ENCODE measurements at places on chromosomes 6 and 20.
A peak's percentile ranks its signal among the peaks of the same experiment; 100 is the strongest.

DNA sequence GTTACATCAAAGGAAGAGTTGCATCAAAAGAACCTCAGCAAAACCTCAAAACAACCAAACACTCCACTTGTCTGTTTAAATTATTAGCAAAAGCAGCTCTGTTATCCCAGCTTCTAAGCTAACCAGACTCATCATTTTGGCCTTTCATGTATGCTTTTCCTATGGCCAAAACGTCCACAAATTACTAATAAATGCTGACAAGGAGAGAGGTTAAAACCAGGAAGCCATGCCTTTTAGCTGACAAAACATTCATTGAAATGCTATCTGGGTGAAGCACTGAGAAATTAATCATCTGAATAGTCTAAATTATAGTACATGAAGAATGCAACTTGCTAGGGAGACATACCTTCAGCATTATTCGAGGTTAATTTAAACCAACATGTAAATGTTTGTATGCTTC lies 80.6 kb downstream of the LAMA2 start:
- no peak for DNase-seq

- DNase-seq, result no peak
Observed at GRCh38 chr6:35318196-35319171, 20.9 kb downstream of the DEF6 start.

- no peak for DNase-seq
Observed at GRCh38 chr6:129753422-129753821, 43.4 kb upstream of the ARHGAP18 start.

GRCh38 chr20:38631155-38632022 lies 29.8 kb downstream of the ARHGAP40 start:
- no peak for DNase-seq

GRCh38 chr20:62808211-62808865 lies 3.7 kb downstream of the OGFR start:
- DNase-seq, result peak; percentile 78

GRCh38 chr20:54922636-54923035 lies 447.2 kb downstream of the DOK5 start:
- DNase-seq, result no peak

- no peak for DNase-seq
Observed at GRCh38 chr6:125477844-125478243, 176.1 kb upstream of the HDDC2 start.

DNA sequence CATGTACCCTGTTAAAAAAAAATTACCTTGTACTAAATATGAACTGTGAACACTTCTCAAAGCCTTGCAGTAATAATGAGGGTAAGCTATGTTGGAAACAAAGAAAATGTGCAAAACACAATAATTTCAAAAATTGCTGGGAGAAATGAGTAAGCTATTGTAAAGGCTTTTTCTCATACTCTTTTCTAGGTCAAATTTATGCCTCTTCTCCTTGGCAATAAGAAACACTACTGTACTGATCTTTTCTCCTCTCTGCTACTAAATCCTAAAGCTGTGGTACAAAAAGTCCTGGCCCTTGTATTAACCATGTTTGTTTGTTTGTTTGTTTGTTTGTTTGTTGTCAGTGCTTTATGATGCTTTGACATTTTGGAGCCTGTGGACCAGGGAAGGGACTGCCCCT lies 17.5 kb upstream of the HUS1B start:
- no peak for DNase-seq

DNA sequence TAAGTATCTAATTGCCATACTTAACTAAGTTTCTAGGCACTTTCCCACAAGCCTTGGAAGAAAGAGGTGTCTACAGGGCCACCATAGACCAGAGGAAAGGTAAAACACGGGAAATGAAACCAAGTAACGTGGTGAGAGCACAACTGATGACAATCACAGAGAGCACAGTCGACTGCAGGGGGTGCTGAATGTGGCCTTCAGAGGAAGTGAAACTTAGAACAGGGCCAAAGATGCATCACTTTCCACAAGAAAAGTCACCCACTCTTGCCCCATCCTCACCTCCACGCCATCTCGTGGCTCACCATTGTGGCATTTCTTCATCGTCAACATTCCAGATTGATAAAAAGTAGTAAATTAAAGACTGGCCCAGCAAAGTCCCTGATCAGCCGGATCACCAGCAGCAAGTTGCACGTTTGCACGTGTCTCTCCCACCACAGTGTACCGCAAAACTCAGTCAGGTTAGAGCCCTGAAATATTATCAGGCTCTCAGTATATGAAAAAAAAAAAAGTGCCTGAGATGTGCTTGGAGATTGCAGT lies 31.4 kb downstream of the HIVEP2 start:
- peak; percentile 82 for DNase-seq

- DNase-seq, result no peak
Observed at GRCh38 chr6:32288426-32288825, 64.6 kb upstream of the NOTCH4 start.

- no peak for DNase-seq
Observed at GRCh38 chr6:52575502-52575892, 1.4 kb downstream of the TRAM2 start.

DNA sequence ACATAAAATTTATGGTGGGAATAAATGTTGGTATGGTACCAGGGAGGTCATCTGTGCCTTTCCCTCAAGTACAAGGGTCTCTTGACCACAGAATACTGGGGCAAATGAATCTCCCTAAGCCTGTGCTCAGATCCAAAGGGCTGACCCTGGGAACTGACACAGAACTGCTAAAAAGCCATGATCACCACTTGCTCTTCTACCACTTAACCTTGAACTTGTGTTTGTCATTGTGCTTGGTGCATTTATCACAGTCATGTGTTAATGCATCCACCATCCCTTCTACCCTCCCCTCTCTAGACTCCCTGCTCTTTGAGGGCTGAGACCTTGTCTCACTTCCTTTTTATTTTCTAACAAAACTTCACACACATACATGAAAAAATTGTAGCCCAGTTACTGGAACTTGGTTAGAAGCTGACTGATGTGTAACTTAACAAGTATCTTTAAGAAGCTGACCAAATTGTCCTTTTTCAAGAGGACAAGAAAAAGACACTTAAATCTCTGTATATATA lies 46.1 kb upstream of the PBOV1 start:
- no peak for DNase-seq

- no peak for DNase-seq
Observed at GRCh38 chr6:105900125-105900937, 185.8 kb upstream of the PRDM1 start.

DNA sequence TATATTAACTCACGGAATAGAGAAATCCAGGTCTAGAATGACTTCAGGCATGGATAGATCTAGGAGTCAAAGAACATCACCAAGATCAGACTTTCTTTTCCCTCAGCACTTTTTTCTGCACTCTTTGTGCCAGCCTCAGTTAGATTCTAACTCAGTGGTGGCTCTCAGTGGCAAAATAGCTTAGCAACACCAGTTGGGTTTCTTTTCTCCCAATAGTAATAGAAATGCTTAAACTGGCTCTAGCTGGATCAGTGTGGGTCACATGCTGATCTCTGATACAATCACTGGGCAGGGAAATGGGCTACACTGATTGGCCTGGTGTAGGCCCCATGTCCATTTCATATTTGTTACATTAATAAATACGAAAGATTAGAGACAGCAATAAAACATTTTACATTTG lies 44.2 kb upstream of the ARFGEF2 start:
- DNase-seq, result no peak

- DNase-seq, result no peak
Observed at GRCh38 chr6:55047451-55048044, 126.8 kb upstream of the HCRTR2 start.

GRCh38 chr6:107956586-107957307 lies 1.3 kb downstream of the SEC63 start:
- no peak for DNase-seq

Data from CD4-positive, alpha-beta T cell treated with Interleukin-1 beta for 1 hour (primary cell).